T-helper 22 cell (primary cell): ENCODE measurements at places on chromosomes 3 and 15.

GRCh38 chr3:177836671-177837070 is 639.4 kb upstream of the TBL1XR1 start:
- DNase-seq: no peak

DNA sequence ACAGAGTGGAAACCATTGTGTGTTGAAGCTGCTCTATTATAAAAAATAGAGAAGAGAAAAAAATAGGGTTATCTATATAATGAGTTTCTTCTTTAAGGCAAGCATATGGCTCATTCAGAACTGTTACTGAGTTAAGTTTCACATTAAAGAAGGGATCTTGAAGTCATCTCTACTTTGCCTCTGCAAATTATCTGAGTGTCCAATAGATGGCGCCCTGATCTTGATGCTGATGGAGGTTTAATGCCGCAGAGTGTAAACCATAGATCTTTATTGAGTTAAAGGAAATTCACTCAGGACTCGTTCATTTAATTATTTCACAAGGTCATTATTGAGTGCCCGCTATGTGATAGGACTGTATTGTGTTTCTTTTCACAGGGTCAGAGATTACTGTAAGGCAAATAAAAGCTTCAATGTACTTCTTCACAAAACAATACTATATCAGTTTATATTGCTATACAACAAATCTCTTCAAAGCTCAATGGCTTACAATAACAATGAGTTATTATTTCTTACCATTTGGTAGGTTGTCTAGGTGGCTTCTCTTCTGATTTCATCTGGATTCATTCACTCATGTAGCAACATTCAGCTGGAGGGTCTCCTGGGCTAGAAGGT is 171.4 kb downstream of the NSUN3 start:
- DNase-seq: no peak

DNA sequence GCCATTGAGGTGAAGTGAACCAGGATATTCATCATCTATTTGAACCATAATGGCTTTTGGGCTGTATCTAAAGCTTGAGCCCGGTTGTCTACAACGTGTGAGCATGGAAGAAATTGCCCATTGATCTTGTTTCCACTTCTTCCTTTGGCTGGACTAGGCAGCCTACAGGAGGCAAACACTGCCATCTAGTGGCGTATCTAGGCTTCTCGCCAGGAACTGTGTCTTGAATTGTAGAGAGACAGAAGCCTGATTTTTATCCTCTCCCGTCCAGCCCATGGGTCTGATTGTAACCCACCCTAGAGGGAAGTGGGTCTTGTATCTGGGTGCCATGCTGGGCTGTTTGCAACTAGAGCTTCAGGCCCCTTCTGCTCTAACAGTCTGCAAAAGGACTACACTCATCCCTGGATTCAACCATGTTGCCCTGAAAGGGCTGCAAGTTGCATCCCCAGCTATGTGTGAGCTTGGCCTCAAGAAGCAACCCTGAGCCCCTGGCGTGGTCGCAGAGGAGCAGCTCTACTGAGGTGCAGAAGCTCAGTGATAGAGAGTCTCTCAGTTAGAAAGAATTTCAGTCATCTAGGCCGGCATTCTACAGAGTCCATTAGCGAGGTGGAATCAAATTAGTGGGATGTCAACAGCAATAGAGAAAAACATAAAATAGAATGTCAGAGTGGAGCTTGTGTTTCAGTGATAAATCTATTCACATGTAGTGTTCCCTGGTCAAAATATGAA is 170.2 kb upstream of the UMPS start:
- DNase-seq: no peak

DNA sequence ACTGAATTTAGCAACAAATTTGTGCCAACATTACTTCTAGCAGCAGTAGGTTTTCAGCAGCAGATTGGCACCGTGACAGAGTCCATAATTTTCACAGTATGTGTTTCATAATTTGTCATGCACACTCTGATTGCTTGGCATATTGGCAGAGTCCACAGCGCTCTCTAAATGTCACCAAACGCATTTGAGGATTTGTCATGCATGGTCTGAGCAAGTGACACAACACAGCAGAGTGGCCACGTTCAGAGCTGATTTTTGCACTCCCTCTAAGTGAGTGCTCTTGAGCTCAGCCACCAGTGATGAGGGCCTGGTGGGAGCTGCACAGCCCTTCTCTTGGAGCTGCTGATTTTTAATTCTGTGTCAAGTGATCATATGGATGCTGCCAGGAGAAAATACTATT is 1270.8 kb downstream of the ROBO1 start:
- DNase-seq: no peak

- DNase-seq: no peak
Observed at GRCh38 chr3:65739901-65740541, 298.7 kb downstream of the MAGI1 start.

DNA sequence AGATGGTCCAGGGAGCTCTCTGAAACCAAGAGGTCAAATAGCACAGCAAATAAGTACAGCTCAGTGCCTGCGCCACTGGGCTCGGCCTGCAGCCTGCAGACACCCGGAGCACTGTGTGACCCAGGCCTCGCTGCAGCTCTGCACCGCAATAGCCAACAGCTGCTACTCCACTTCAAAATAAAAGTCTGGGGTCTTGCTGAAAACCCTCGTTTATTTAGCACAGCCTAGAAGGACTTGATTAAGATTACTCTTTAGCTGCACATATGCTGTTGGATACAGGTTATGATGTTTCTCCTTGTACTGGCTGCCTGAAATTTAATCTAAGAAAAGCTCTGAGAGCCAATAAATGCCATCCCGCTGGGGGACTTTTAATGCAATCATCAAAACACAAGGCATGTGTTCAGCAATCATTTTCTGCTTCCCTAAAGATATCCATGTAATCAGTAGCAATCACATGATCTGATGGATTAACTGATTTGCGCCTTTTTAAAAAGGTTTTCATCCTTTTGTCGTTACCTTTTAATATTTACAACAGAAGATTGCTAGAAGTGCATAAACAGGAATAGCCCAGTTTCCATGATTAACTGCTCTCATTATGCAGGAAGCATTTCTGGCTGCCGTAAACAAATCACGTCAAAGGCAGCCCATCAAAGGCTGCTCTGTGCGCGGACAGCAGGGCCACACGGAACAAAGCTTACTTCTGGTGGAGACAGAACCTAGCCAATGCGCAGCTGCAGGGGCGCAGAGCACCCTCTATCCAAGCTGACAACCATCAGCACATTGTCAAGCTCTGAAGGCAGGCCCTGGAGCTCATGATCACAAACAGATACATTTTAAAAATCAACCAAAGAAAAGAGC is 58.8 kb downstream of the CLASP2 start:
- DNase-seq: no peak

DNA sequence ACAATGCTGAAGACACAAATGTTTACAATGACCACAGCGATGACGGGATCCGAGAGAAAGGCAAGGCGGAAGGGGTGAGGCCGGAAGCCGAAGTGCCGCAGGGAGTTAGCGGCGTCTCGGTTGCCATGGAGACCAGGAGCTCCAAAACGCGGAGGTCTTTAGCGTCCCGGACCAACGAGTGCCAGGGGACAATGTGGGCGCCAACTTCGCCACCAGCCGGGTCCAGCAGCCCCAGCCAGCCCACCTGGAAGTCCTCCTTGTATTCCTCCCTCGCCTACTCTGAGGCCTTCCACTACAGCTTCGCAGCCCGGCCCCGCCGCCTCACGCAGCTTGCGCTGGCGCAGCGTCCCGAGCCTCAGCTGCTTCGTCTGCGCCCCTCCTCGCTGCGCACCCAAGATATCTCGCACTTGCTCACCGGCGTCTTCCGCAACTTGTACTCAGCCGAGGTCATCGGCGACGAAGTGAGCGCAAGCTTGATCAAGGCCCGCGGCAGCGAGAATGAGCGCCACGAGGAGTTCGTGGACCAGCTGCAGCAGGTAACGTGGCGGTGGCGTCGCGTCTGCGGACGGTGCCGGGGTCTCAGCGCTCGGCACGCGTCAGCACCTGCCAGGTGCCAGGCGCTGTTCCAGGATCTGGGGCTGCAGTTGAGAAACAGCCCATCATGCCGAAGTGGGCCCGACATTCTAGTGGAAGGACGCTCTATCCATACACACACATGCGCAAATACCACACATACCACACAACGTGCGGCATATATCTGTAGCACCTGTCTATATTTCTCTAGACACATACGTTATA is at the start of gene DLEC1:
Gene DLEC1 (plus strand): TSS at position 108 of the 798 bp plus-strand sequence. CDS start 18 bp downstream, at position 126.
- DNase-seq: peak; percentile 79

GRCh38 chr15:86644339-86644738 is 564.7 kb downstream of the AGBL1 start:
- no peak for DNase-seq
